ENCODE measurements at places on chromosomes 1 and 21. TPM values are rescaled to one million over a fixed set of nuclear protein-coding genes. Genes with fewer than 3 reads are reported as not detected.

Gene SLC26A9
- total RNA-seq: 35.4 TPM

Gene NIBAN1
- 371 TPM for total RNA-seq

Gene CLCA1
- total RNA-seq: not detected

Gene CRYBG2
- not detected for total RNA-seq

Gene SMIM11
- 6.6 TPM for total RNA-seq

Gene TSTD1
- 95.0 TPM for total RNA-seq

Gene FLG2
- not detected for total RNA-seq

Gene SAMD11
- total RNA-seq: 2.7 TPM

DNA sequence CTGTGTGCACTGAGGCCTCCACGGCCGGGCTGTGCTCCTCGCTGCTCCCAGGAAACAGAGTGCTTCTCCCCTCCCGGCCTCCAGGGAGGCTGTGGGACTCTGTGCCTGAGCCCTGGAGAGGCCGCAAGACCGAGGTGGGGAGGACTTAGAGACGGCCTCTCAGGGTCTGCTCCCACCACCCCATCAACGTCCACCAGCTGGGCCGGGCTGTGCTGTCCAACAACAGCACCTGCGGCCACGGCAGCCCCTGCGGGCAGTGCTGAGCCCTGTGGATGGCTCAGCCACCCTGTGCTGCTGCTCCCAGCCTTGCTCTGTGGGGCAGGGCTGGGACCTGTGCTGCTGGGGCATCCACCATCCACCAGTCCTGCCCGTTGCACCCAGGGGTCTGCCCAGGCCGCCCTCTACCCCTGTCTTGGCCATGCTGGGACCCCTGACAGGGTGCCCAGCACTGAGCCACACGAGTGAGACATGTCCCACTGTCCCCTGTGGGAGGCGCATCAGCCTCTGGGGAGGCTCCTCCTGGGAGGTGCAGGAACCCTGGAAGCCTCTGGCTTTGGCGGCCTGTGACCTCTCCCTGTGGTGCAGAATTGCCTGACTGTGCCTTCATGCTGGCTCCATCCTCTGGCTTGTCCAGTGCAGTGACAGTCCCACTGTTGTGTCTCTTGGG is 31.2 kb upstream of the LRRC3 start:
- H3K36me3 ChIP-seq: no peaks in the 10 kb centered on the region
- no peaks in the 10 kb centered on the region for H3K4me1 ChIP-seq
- H3K4me3 ChIP-seq: no peak overlapping the region

DNA sequence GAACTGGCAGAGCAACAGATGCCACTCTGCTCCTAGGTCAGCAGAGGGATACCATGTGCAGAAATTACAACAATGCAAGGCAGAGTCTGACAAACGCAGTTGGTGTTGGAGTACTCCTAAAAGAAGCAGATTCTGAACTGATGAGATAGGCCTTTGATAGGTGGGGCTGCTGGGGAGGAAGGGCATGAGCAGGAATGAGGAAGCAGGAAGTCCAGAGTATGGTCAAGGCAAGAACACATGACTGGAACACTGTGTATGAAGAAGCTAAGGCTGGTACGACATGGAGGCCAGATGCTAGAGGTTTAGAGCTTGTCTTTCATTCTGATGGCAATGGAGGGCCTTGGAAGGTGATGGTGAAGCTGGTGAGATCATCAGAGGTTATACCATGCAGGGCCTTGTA is 11.5 kb upstream of the THRAP3 start:
- H3K36me3 ChIP-seq: no peaks in the 10 kb centered on the region
- DNase-seq: no peak
- no peaks in the 10 kb centered on the region for H3K4me1 ChIP-seq
- no peak overlapping the region for H3K27ac ChIP-seq

DNA sequence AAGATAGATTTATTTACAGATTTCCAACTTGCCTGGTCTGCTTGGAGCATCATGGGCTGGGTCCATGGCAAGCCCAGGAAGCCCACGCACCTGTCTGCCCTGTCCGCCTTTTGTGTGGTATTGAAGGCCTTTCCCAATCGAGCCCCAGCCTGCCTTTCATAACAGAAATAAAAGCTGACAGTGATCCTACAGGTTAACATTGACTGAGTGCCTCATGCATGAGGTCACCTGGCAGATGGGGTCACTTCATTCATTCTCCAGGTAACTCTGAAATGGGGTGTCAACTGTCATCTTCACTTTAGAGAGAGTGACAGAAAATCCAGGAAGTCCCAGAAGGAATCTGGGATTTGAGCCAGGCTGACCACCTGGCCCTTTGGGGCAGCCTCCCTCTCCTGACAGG is 36.3 kb upstream of the CASZ1 start:
- H3K36me3 ChIP-seq: no peaks in the 10 kb centered on the region
- H3K27ac ChIP-seq: no peak overlapping the region
- no peaks in the 10 kb centered on the region for H3K27me3 ChIP-seq
- no peak for DNase-seq

DNA sequence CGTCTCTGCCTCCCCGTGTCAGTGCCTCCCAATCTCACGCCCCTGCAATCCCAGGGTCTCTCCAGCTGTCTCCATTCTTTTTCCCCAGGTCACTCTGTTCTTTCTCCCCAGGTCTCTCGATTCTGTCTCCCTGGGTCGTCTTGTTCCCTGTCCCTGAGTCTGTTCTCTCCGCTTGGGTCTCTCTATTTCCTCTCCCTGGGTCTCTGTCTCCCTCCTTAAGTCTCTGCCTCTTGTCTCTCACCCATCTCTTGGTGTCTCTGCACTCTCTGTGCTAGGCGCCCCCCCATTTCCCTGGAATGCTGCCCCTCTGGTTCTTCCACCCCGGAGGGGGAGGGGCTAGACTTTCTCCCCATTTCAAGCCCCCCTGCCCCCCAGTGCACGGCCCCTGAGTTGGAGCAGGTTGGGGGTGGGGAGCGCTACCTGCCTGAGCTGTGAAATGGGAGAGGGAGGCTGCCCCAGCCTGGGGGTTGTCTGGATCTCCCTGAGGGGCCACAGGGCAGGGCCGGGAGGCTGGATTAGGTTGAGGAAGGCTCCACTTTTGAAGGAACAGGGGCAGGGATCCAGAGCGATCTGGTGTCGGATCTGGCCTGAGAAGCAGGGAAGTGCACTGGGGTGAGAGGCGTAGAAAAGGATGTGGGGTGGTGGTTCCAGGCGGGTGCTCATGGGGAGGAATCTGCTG is 1.4 kb downstream of the PTPRF start:
- H3K27me3 ChIP-seq: no peaks in the 10 kb centered on the region
- H3K36me3 ChIP-seq: no peaks in the 10 kb centered on the region
- no peaks in the 10 kb centered on the region for H3K4me1 ChIP-seq
- H3K4me3 ChIP-seq: peak overlapping the region; percentile 77
- no peak for DNase-seq

GRCh38 chr1:24996456-24996855 is 66.4 kb upstream of the RUNX3 start:
- no peak overlapping the region for H3K27ac ChIP-seq
- H3K4me3 ChIP-seq: no peak overlapping the region
- no peaks in the 10 kb centered on the region for H3K36me3 ChIP-seq
- no peaks in the 10 kb centered on the region for H3K4me1 ChIP-seq
- H3K27me3 ChIP-seq: no peaks in the 10 kb centered on the region
- no peak for DNase-seq

Data from right atrium auricular region (tissue), 2 donors.